ENCODE measurements at places on chromosomes 1 and 21.

- no peak for DNase-seq
These were observed 54.3 kb downstream of the TLR5 start for GRCh38 chr1:223088713-223089240.

- DNase-seq: no peak
These were observed 16.0 kb downstream of the KLHDC8A start for GRCh38 chr1:205340676-205341075.

DNA sequence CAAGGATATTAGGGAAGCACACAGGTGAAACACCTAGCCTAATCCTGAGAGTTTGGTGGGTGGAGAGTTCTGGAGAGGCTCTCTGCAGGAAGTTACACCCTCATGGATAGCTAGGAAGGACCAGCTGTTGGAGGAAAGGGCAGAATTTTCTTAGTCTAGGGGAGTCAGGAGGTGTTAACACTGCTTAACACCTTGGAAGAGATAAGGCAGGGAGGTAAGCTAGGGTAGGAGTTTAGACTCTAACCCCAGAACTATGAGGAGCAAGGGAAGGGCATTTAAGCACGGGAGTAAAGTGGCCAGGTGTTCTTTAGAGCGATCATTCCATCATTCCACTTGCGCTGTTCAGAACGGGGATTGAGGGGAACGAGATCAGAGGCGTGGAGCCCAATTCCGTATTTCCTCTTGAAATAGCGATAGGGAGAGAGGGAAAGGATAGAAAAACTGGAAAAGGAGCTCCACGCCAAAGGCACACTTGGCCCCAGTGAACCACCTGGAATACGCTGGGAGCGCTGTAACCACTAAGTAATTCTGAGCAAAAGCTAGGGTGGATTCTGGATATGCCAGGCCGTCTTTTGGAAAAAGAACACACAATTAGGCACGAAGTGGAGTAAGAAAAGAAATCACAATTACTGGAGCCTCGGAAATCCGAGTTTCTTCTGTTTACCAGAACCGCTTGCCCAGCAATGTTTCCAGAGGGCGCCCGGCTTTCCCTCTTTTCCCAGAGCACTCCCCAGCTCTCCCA lies 1.5 kb upstream of the GPR137B start:
- no peak for DNase-seq

DNA sequence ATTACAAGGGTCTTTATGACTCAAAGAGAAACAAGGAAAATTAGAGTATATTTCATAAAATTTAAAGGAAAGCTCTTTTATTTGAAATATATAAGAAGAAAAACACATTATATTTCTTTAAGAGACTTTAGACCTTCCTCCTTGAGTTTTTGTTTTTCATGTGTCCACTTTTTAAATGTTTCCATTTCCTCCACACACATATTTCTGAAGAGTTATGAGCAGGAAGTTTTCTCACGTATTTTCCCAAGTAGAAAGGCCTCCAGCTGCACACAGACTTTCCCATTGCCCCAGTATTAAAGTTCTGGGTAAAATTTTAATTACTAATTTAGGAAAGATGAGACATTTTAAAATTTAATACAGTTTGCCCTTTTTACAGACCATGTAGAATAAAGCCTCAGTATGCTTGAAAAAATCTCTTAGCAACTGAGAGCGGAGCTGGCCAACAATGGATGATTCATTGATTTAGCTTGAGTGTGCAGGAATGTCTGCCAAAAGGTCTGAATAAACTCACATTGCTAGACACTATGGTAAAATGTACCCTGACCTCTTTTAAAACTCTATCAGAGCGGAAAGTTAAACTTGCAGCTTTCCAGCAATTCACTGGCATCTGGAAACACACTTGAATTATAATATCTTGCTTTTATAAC lies 57.9 kb downstream of the DDAH1 start:
- DNase-seq: no peak

DNA sequence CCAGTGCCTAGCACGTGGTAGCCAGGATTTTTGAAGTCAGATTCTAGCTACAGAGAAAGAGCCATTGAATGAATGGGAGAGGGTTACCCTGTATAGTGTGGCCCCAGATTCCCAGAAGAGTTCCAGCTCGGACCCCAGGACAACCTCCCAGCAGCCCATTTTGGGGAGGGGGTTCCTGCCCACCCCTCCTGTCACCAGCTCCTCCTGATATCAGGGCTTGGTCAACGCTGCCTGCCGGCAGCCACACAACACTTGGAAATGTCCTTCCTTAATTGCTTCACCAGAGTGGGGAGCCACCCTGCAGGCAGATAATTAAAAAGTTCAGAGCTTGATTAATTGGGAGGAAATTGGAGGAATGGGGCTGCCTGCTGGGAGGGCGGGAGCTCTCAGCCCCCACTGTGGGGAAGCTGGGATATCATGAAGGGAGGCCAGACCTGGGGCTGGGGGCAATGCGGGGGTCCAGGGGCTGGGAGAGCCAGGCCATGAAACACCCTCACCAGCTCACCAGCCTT lies 120.5 kb downstream of the LACTBL1 start:
- no peak for DNase-seq

- DNase-seq: no peak
These were observed 9.6 kb upstream of the MTR start for GRCh38 chr1:236785477-236785876.

DNA sequence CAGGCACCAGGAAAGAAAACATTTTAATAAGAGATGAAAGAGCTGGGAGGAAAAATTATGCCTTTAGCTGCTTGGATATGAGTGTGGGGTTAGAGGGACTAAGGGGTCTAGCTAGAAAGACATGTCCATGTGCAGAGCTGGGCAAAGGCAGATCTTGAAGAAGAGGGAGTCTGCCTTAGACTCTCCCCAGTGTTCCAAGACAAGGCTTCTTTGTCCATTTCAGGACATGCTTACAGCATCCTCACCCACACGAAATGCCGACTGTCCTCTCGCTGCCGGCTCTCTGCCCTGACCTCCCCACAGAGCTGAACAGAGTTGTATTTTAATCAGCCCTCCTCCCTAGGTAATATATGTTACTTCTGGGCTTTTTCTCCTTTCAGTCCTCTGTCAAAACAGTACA lies 100.7 kb upstream of the ATP1B1 start:
- no peak for DNase-seq

DNA sequence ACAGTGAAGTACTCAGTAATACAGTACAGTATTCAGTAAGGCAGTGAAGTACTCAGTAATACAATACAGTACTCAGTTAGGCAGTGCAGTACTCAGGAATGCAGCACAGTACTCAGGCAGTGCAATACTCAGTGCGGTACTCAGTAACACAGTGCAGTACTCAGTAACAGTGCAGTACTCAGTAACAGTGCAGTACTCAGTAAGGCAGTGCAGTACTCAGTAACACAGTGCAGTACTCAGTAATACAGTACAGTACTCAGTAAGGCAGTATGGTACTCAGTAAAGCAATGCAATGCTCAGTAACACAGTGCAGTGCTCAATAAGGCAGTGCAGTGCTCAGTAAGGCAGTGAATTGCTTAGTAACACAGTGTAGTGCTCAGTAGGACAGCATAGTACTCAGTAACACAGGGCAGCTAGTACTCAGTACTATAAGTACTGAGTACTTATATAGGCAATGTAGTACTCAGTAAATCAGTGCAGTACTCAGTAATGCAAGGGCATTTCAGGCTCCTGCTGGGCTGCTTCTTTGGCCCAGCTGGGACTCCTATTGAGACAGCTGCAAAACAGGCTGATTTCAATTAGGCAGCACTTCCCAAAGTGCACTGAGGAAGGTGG lies 411.3 kb downstream of the DISC1 start:
- no peak for DNase-seq

DNA sequence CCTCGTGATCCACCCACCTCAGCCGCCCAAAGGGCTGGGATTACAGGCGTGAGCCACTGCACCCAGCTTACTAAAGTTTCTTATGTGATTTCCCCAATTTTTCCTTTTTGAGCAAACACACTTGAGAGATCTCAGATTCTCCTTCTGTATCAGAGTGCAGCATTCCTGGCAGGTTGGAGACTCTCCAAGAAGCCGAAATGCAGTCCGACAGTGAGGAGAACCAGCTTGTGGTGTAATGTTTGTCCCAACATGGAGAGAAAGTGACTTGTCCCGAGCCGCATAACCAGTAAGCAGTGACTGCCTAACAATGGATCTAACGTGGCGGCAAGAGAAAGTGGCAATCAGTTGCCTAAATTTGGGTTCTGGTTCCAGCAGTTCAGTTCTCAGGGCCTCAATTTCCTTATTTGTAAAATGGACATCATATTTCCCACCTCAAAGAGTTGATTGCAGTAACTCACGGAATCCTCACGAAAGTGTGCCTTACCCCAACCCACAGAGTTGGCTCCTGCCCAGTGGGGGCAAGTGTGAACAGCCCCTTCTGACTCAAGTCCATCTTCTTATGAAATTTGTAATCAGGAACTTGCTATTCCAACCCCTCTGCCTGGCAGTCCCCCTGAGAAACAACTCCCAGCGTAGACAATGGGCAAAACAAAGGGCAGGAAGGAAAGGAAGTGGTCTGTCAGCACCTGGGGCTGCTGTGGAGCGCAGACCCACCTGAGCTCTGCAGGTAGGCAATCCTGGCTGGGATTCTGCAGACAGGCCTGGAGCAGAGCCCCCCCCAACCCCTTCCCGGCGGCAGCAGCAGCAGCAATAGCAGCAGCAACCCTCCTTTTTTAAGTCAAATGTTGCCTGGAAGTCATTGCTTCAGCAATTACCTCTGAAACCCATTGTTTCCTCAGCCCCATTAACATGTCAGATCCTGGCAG lies 223.6 kb upstream of the POU3F1 start:
- DNase-seq: no peak

- DNase-seq: no peak
These were observed 41.7 kb downstream of the EIF2D start for GRCh38 chr1:206570529-206570928.
